ENCODE measurements at places on chromosomes 3 and 15. TPM values are rescaled to one million over a fixed set of nuclear protein-coding genes. Genes with fewer than 3 reads are reported as not detected.

- no peaks in the 10 kb centered on the region for H3K27me3 ChIP-seq
- H3K4me1 ChIP-seq: no peaks in the 10 kb centered on the region
- no peak for DNase-seq
- H3K27ac ChIP-seq: no peak overlapping the region
- no peak overlapping the region for H3K4me3 ChIP-seq
Measured at GRCh38 chr15:70778258-70779076, 15.1 kb upstream of the UACA start.

- no peaks in the 10 kb centered on the region for H3K36me3 ChIP-seq
- no peak overlapping the region for H3K4me3 ChIP-seq
- H3K27me3 ChIP-seq: no peaks in the 10 kb centered on the region
- no peak overlapping the region for H3K27ac ChIP-seq
- H3K4me1 ChIP-seq: no peaks in the 10 kb centered on the region
- no peak for DNase-seq
Measured at GRCh38 chr3:74314696-74315095, 299.8 kb downstream of the CNTN3 start.

- no peaks in the 10 kb centered on the region for H3K27me3 ChIP-seq
- H3K27ac ChIP-seq: no peak overlapping the region
- H3K4me3 ChIP-seq: no peak overlapping the region
- peaks cover 9% of the 10 kb centered on the region for H3K4me1 ChIP-seq
- DNase-seq: no peak
Measured at GRCh38 chr15:75156326-75157215, 45.1 kb upstream of the C15orf39 start.

- peak; percentile 93 for DNase-seq
- H3K27ac ChIP-seq: no peak within 1 kb of the TSS
- peaks cover 13% of the 10 kb centered on the region for H3K4me1 ChIP-seq
- H3K27me3 ChIP-seq: no peaks in the 10 kb centered on the region
- H3K36me3 ChIP-seq: no peaks in the 10 kb centered on the region
Measured at GRCh38 chr3:128993461-128994172, at the start of gene CFAP92. TSS of gene CFAP92 (minus strand) at chr3:128994076. CDS start at chr3:128993304, 772 bp downstream.

UBE2Q2 gene
- 29.0 TPM for total RNA-seq

GRCh38 chr3:134464064-134464688, 21.6 kb downstream of the ANAPC13 start:
- peak overlapping the region; percentile 79 for H3K27ac ChIP-seq
- H3K4me3 ChIP-seq: no peak overlapping the region
- no peaks in the 10 kb centered on the region for H3K36me3 ChIP-seq
- DNase-seq: no peak
- H3K4me1 ChIP-seq: peaks cover 12% of the 10 kb centered on the region

ANKRD63 gene
- total RNA-seq: not detected

GRCh38 chr3:150887031-150887430, 18.2 kb downstream of the MINDY4B start:
- no peak overlapping the region for H3K27ac ChIP-seq
- no peak overlapping the region for H3K4me3 ChIP-seq
- H3K4me1 ChIP-seq: no peaks in the 10 kb centered on the region
- no peaks in the 10 kb centered on the region for H3K36me3 ChIP-seq
- H3K27me3 ChIP-seq: no peaks in the 10 kb centered on the region

- peaks cover 25% of the 10 kb centered on the region for H3K4me1 ChIP-seq
- no peaks in the 10 kb centered on the region for H3K36me3 ChIP-seq
- H3K27ac ChIP-seq: peak overlapping the region; percentile 4
- no peak for DNase-seq
- H3K4me3 ChIP-seq: peak overlapping the region; percentile 51
- no peaks in the 10 kb centered on the region for H3K27me3 ChIP-seq
Measured at GRCh38 chr3:112303764-112304325, 9.8 kb upstream of the SLC9C1 start.
